ENCODE measurements at places on chromosomes 12 and 14. TPM values are rescaled to one million over a fixed set of nuclear protein-coding genes. Genes with fewer than 3 reads are reported as not detected.

OTX2 gene
- total RNA-seq: not detected

EML1 gene
- 45.9 TPM for total RNA-seq

GZMH gene
- 1.9 TPM for total RNA-seq

ACSS3 gene
- total RNA-seq: 20.5 TPM

SLCO1C1 gene
- total RNA-seq: 5.1 TPM

EMP1 gene
- total RNA-seq: 594 TPM

RERGL gene
- 30.6 TPM for total RNA-seq

SAMD4A gene
- 131 TPM for total RNA-seq

CPM gene
- 26.6 TPM for total RNA-seq

All from aorta (tissue), 5 donors.